ENCODE measurements at places on chromosomes 2 and 18.

GRCh38 chr18:38826247-38826646, 1260.6 kb upstream of the CELF4 start:
- DNase-seq = no peak

- no peak for DNase-seq
Observed at GRCh38 chr18:52409727-52410126, 69.7 kb downstream of the DCC start.

- DNase-seq = no peak
Observed at GRCh38 chr2:60605866-60606265, 52.4 kb upstream of the BCL11A start.

DNA sequence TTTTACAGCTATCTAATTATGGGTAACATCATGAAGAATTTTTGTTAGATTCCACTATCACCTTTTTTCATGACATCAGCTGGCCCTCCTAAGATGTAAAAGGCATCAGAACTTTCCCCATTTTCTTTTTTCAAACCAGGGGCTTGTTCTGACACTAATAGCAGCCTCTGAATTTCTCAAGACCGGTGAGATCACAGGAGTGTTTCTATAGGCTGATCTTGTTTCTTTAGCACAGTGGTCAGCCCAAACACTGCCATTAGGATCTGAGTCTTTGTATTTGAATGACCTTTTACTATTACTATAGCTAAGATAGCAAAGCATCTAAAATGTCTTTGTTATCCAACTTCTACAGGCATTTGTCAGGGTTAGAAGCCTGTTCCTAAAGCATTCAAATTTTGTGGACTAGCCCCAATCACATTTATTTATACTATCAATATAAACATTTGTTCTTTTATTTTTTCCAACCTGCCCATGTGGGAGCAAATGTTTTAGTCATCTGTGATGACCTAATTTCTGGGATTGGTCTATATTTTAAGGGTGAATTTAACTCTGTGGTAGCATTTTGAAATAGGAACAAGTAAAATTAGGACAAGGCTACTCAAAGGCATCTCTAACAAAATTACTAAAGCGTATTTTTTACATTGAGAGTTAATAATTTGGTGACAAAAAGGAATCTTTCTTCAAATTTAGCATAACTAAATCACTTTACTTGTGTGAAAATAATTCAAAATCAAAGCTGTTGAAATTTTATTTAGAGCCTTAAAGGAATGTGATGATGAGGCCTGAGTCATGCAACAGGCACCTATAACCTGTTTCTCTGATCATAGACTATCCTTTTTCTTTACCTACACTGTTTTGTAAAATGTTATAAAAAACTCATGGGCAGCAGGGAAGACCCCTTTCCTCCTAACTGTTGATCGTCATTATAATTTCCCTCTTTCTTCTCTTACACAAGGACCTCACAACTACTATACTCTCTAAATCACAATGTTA, 39.3 kb downstream of the ZAP70 start:
- no peak for DNase-seq

- no peak for DNase-seq
Observed at GRCh38 chr2:22748909-22749308, 636.1 kb upstream of the KLHL29 start.

DNA sequence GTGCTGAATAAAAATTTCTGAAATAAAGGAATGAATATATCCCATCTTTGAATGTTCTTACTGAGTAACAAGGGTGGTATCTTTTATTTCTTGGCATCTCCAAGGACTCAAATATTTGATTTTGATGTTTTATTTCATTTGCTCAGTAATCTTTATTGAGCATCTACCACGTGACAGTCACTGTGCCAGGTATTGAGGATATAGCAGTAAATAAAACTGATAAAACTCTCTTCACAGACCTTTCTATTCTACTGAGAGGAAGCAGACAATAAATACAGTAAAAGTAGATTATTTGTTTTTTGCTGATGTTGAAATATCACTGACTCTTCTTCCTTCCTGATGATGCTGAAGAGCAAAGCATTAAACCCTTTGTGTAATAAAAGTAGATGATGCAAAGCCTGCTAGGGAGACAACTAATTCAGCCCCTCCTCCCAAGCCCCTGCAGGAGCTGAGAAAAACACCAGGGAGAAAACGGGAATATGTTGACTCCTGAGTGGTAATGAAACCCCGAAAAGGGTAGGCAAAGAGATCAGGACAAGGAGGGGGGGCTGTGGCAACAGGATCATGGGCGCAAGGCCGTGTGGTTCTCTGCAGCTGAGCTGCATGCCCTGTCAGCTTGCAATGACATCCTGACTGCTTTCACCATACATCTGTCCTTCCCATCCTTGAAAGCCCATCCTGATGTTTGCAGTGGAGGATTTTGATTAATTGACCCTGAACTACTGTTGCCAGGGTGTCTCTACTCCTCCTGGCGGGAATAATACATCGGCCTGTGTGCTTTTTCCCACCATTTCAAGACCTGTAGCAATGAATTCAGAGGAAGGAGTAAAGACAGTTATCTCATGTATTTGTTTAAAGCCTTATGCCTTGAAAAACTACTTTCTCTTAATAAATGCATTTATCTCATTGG, 117.4 kb downstream of the EML6 start:
- DNase-seq = no peak

- no peak for DNase-seq
Observed at GRCh38 chr18:74073957-74074667, 73.5 kb downstream of the FBXO15 start.

- DNase-seq = no peak
Observed at GRCh38 chr18:77042583-77042982, 90.0 kb downstream of the MBP start.
